ENCODE measurements at places on chromosomes 11 and 22.

GRCh38 chr11:31817621-31818424, 6.7 kb upstream of the PAX6 start:
- no peak for DNase-seq

GRCh38 chr11:35040221-35040942, 98.6 kb upstream of the CD44 start:
- peak; percentile 66 for DNase-seq

DNA sequence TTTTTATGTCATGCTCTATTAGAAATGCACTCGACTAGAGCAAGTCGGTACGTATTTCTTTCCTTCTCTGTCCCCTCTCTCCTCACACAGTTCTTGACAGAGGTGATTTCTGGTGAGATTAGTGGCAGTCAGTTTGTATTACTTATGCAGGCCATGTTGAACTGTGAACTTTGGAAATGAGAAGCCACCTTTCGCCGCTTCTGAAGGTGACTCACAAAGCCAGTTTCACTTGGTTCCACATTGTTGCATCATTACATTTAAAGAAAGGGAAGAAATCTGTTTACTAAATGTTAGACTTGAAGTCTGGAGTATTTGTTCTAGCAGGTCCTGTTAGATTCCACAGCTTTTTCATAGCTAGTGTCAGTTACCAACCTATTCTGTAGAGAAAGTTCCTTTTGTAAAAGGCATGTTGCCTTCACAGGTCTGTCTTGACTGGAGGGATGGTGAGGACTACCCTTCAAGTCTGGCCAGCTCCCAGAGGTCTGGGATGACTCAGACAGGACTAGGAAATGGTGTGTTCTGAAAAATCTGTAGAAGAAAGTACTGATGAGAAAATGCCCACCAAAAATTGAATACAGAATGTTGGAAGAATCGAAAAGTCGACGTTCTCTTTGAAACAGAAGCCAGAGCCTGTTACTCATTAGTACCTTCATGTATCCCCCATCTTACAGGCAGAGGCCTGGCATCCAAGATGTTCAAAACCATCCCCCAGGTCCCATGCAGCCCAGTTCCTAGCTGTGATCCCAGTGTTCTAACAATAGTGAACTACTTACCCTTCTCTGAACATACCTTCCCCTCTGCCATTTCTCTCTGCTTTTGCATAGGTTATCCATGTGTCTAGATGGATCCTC, 181.4 kb downstream of the DBX1 start:
- DNase-seq = peak; percentile 81

- DNase-seq = no peak
These were observed 10.4 kb downstream of the JAM3 start for GRCh38 chr11:134079317-134079716.

GRCh38 chr11:7473717-7474116, 11.6 kb upstream of the OLFML1 start:
- DNase-seq = no peak

GRCh38 chr11:121722431-121723245, 269.9 kb upstream of the SORL1-AS1 start:
- DNase-seq = peak; percentile 84

- no peak for DNase-seq
These were observed 37.2 kb downstream of the POU2AF3 start for GRCh38 chr11:111335549-111335948.

GRCh38 chr11:61126256-61126655, 24.0 kb downstream of the CD5 start:
- no peak for DNase-seq

DNA sequence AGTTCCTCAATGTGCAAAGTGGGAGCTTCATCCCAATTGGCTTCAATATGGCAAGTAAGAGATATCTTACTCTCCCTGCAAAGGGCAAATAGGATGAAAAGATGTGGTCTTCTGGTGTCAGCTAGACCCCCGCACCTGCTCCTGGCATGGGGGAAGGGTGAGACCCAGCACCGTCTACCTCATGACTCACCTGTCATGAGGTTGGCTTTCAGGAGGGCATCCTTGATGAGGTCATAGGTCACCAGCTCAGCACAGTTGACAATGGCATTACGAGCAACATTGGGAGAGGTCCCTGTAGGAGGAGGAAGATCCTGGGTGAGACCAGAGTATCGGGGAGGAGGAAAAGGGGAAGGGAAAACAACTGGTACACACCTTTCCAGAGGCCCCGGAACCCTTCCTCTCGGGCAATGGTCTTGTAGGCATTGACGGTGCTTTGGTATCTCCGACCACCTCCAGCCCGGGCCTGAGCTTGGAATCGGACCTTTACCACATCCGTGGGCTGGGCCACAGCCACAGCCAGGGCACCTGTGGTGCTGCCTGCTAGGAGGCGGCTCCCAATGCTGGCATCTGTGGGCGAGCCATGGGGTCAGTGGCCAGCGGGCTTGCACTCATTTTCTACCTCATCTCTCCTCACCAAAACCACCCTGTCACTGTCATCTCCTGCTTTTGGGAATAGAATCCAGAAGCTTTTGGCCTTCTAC, 6.0 kb downstream of the UCP2 start:
- no peak for DNase-seq

DNA sequence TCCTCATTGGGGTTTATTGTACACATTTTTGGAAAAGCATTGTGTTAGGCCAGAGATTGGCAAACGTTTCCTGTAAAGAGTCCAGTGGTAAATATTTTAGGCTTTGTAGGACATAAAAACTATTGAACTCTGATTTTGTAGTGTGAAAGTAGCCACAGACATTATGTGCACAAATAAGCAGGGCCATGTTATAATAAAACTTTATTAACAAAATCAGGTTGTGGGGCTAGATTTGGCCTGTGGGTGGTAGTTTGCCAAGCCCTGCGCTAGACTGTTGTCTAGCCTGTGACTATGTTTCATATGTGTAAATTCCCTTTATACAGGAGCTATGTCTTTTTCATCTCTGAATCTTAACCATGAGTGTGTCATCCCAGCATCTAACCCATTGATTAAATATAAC, 104.1 kb downstream of the FBXO7 start:
- DNase-seq = no peak

DNA sequence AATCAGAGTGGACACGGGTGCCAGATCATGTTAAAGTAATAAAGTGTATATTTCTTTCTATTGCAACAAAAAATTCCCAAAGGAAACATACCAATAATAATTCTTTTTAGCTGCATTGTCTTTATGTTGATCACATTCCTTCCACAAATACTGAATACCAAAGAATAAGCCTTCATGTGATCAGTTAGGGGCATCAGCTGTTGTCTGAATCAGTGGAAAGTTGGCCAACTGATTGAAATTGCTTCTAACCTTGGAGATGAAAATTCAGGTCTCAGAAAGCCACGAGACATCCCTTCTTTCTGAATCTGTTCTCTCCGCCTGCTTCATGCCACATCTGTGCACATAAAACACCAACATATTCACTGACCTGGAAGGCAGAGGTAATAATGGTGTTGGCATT, 785.2 kb downstream of the KCNA4 start:
- no peak for DNase-seq

DNA sequence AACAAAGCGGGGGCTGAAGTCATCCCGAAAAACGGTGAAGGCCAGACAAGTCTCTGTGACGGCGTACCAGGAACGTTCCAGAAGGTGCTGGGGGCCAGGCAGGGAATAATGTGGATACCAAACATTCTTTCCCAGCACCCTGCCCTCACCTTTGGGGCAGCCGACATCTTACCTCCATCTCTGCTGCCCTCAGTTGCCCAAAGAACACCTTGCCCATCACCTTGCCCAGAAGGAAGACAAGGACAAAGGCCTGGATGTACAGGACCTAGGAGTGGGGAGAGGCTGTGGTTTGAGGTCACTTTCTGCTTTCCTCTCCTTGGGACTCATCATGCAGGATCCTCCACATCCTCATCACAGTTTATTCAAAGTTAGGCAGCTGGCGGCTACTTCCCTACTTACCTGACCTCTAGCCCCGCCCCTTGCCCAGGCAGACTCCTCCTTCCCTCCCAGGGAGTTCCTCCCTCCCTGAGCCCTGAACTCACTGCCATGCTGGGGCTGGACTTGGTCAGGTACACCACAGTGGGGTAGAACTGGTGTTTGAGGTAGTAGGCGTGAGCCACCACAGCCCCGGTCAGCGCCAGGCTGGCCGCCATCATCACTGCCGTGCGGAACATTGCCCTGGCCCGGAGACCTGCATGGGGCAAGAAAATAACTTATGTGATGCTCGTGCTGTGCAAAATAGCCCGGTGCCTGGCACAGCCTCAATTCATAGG, 1.2 kb downstream of the SYVN1 start:
- DNase-seq = no peak

DNA sequence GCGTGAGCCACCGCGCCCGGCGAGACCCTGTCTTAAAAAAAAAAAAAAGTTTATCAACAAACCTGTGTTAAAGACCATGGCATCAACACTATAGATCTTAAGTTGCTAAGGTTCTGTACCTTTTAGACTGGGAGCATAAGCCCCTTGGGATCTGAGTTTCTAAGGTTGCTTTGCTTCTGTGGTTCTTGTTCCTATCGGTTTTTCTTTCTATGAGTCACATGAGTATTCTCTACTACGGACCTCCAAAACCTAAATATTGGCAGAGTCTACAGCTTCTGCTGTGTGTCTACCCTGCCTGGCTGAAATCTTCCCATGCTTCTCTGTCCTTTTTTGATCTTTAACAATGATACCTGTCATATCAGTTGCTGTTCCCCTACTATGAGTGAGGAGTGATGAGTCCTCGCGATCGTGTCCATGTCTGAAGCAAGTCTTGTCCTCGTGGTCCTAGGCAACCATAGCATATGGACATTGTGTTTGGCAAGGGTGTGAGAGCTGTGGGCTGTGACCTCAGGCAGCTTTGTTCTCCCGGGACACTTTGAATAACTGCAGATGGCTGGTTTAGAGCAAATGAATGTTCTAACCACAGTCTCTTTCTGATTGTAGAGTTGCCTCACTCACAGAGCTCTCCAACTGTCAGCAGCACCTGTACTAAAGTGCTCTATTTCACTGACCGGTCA, 9.0 kb upstream of the DLAT start:
- peak; percentile 80 for DNase-seq

- no peak for DNase-seq
These were observed 8.7 kb downstream of the SLC22A6 start for GRCh38 chr11:62976109-62976508.

GRCh38 chr11:120667281-120667680, 155.7 kb downstream of the GRIK4 start:
- no peak for DNase-seq

- DNase-seq = no peak
These were observed 3.4 kb downstream of the CAPN1 start for GRCh38 chr11:65185171-65185570.

- no peak for DNase-seq
These were observed 2.9 kb upstream of the OR52I2 start for GRCh38 chr11:4578624-4579023.

DNA sequence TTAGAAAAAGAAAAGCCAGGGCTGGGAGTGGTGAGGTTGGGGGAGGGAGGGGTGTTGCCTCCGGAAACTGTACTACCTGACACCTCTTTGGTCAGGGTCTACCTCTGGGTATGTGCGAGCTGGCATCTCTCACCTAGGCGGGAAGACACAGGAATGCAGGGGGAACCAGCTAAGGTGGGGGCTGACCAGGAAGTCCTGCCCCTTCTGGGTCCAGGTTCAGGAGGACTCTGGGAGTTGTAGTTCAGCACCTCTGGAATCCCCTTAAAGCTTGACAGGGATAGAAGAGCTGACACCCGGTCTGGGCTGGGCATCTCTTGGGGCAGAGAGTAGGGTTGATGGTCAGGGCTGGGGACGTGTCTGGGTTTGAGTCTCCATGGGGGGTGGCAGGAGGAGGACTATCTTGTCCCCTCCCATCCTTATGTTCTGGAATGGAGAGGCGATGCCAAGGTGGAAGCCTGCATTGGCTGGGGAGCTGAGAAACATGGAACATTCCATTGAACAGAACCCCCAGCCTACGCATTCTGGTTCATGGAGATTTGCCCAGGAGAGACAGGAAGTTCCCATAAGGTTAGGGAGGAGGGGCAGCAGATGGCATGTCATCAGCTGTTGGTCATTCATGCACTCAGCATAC, 2.1 kb upstream of the KIAA1671 start:
- DNase-seq = peak; percentile 10
